ENCODE measurements at places on chromosomes 2 and 18. TPM values are rescaled to one million over a fixed set of nuclear protein-coding genes. Genes with fewer than 3 reads are reported as not detected.

DNA sequence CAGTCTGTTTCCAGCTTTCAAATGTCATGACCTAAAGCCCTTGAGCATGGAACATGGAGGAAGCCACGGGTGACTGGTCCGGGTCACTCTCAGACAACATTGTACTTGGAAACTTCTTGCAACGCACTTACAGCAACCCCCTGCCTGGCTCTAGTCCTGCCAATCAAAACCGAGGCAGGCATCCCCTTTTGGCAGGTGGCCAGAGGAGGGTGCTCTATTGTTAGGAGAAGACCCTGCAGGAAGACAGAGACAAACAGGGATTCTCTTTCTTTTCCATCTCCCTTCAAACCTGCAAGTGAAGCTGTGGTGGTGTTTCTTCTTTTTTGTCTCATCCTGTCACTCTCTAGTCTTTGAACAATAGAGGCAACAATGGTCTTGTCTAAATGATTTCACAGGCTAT is 667.2 kb downstream of the ZEB2 start:
- H3K4me3 ChIP-seq = no peak overlapping the region
- no peaks in the 10 kb centered on the region for H3K4me1 ChIP-seq
- H3K36me3 ChIP-seq = no peaks in the 10 kb centered on the region
- H3K27ac ChIP-seq = no peak overlapping the region

- H3K36me3 ChIP-seq = no peaks in the 10 kb centered on the region
- H3K27me3 ChIP-seq = no peaks in the 10 kb centered on the region
- no peak overlapping the region for H3K4me3 ChIP-seq
- H3K4me1 ChIP-seq = peaks cover 6% of the 10 kb centered on the region
- H3K27ac ChIP-seq = no peak overlapping the region
Measured at GRCh38 chr2:36800381-36800780, 103.9 kb downstream of the VIT start.

- DNase-seq = no peak
- H3K4me3 ChIP-seq = no peak overlapping the region
- H3K4me1 ChIP-seq = no peaks in the 10 kb centered on the region
- H3K27me3 ChIP-seq = no peaks in the 10 kb centered on the region
- H3K27ac ChIP-seq = no peak overlapping the region
- H3K36me3 ChIP-seq = no peaks in the 10 kb centered on the region
Measured at GRCh38 chr2:205670292-205670691, 12.0 kb upstream of the NRP2 start.

The KIAA2012 gene
- total RNA-seq = not detected

DNA sequence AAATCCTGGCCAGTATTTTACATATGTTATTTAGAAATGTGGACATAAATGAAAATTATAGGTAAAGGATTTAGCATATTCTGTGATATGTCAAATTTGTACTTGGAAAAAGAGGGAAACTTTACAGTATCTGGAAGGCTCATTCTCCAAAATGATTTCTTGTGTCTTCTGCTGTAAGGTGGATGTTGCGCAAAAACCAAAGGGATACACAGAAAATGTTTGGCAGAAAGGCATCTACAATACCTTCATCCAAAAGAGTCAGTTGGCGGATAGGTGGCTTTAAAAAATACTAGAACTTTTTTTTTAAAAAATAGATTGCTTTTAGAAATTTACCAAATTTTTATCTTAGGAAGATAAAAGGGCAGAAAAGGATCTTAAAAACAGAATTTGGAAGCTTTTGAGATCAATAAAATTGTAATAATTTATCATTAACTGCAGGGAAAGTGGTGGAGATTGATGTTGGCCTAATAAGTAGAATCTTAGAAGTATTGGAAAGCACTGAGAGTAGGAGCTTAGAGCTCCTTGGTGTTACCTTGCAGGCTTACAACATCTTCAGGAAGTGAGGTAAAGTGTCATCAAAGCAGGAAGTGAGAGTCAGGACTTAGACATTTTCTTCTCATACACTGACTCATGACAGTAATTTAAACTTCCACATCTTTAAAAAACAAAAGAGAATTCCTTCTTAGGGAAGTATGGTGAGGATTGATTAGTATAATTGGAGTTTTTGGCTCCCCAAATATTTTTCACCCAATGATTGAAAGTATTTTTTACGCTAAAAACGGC is 2.1 kb downstream of the NABP1 start:
- DNase-seq = no peak
- peaks cover 57% of the 10 kb centered on the region for H3K4me1 ChIP-seq
- peaks cover 8% of the 10 kb centered on the region for H3K36me3 ChIP-seq
- H3K27me3 ChIP-seq = no peaks in the 10 kb centered on the region
- peak overlapping the region; percentile 57 for H3K27ac ChIP-seq
- peak overlapping the region; percentile 99 for H3K4me3 ChIP-seq

GRCh38 chr2:65015731-65016130 is 26.5 kb downstream of the SLC1A4 start:
- no peak for DNase-seq
- peak overlapping the region; percentile 92 for H3K27ac ChIP-seq
- H3K4me3 ChIP-seq = no peak overlapping the region
- H3K4me1 ChIP-seq = peaks cover 23% of the 10 kb centered on the region
- H3K27me3 ChIP-seq = no peaks in the 10 kb centered on the region
- H3K36me3 ChIP-seq = peaks cover 53% of the 10 kb centered on the region

- no peaks in the 10 kb centered on the region for H3K27me3 ChIP-seq
- H3K4me3 ChIP-seq = no peak overlapping the region
- peaks cover 72% of the 10 kb centered on the region for H3K4me1 ChIP-seq
- H3K36me3 ChIP-seq = no peaks in the 10 kb centered on the region
- no peak for DNase-seq
- peak overlapping the region; percentile 88 for H3K27ac ChIP-seq
Measured at GRCh38 chr2:107738266-107738665, 88.4 kb upstream of the RGPD4 start.

GRCh38 chr2:235641956-235642355 is 148.1 kb downstream of the AGAP1 start:
- no peak overlapping the region for H3K27ac ChIP-seq
- no peaks in the 10 kb centered on the region for H3K27me3 ChIP-seq
- no peak for DNase-seq

DNA sequence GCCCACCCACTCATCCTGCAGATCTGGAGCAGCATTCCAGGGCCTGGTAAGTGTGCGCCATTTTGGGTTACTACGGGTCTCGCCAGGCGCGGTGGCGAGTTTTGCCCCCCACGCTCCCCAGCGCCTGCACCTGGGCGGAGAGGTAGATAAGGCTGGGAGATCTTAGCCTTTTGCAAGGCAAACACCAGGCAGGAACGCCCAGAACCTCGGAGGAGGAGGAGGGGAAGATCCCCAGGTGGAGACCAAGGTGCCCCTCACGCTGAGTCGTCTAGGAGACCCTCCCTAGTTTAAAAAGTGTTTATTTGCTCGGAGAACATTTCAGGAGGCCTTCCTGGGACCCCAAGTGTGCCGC is 365 bp upstream of the RAMP1 start:
- peaks cover 58% of the 10 kb centered on the region for H3K4me1 ChIP-seq
- H3K27ac ChIP-seq = peak overlapping the region; percentile 93
- H3K36me3 ChIP-seq = no peaks in the 10 kb centered on the region
- DNase-seq = no peak

- H3K4me3 ChIP-seq = no peak overlapping the region
- H3K4me1 ChIP-seq = no peaks in the 10 kb centered on the region
- no peak overlapping the region for H3K27ac ChIP-seq
- no peak for DNase-seq
Measured at GRCh38 chr2:124034265-124034664, 9.2 kb downstream of the CNTNAP5 start.

The DNPEP gene
- 42.3 TPM for total RNA-seq

- H3K4me1 ChIP-seq = peaks cover 21% of the 10 kb centered on the region
- no peak overlapping the region for H3K27ac ChIP-seq
- no peaks in the 10 kb centered on the region for H3K36me3 ChIP-seq
- H3K4me3 ChIP-seq = no peak overlapping the region
- no peaks in the 10 kb centered on the region for H3K27me3 ChIP-seq
Measured at GRCh38 chr2:28601616-28602015, 105.8 kb downstream of the PLB1 start.

- H3K36me3 ChIP-seq = peaks cover 4% of the 10 kb centered on the region
- no peak for DNase-seq
- peaks cover 9% of the 10 kb centered on the region for H3K4me1 ChIP-seq
- H3K4me3 ChIP-seq = no peak overlapping the region
- no peak overlapping the region for H3K27ac ChIP-seq
- peaks cover 2% of the 10 kb centered on the region for H3K27me3 ChIP-seq
Measured at GRCh38 chr2:206231669-206232286, 42.7 kb upstream of the ZDBF2 start.

- no peak overlapping the region for H3K4me3 ChIP-seq
- DNase-seq = no peak
- no peak overlapping the region for H3K27ac ChIP-seq
- H3K4me1 ChIP-seq = no peaks in the 10 kb centered on the region
- H3K36me3 ChIP-seq = no peaks in the 10 kb centered on the region
Measured at GRCh38 chr2:119583291-119583690, 39.0 kb downstream of the CFAP221 start.

GRCh38 chr2:184689638-184690037 is 91.3 kb downstream of the ZNF804A start:
- H3K4me1 ChIP-seq = no peaks in the 10 kb centered on the region
- H3K27me3 ChIP-seq = no peaks in the 10 kb centered on the region
- H3K4me3 ChIP-seq = no peak overlapping the region
- DNase-seq = no peak

DNA sequence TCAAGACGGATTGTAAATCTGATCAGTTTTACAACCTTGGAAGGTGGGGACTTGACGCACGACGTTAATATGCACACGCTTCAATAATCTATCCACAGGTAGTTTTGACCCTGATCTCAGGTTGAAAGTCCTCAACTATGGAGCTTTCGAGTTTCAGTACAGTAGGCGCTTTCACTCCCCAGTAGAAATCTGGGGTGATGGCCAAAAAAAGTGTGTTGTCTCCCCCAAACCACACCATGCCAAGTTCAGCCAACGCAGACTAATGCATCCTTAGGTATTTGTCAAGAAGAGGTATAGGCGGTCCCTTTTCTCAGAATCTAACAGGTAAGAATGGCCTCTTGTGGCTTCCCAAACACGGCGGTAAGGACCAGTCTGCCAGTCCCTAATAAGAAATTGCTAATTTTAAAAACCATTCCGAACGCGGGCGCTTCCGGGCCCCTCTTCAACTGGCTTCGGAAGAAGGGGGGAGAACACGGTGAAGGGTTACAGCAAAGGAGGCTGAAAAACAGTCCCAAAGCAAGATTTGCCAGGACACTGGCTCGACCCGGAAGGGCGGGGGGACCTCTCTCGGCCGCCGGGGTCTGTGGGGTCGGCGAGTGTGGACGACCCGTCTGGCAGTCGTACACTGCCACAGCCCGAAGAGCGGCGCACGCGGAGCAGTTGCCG is 659 bp downstream of the FAM210A start:
- H3K4me1 ChIP-seq = peaks cover 40% of the 10 kb centered on the region
- H3K36me3 ChIP-seq = no peaks in the 10 kb centered on the region

- H3K27me3 ChIP-seq = no peaks in the 10 kb centered on the region
- peaks cover 41% of the 10 kb centered on the region for H3K4me1 ChIP-seq
- H3K4me3 ChIP-seq = no peak overlapping the region
- peak; percentile 82 for DNase-seq
Measured at GRCh38 chr2:128299628-128300027, 19.0 kb downstream of the HS6ST1 start.

DNA sequence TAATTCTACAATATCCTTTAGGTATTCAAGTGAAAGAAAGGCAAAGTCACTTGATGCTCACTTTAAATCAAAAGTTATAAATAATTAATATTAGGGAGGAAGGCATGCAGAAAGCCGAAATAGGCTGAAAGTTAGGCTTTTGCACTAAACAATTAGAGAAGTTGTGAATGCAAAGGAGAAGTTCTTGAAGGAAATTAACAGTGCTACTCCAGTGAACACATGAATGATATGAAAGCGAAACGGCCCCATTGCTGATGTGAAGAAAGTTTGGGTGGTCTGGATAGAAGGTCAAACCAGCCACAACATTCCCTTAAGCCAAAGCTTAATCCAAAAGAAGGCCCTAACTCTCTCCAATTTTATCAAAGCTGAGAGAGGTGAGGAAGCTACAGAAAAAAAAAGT is 103.1 kb upstream of the CXCR4 start:
- no peaks in the 10 kb centered on the region for H3K36me3 ChIP-seq
- no peak for DNase-seq
- H3K4me3 ChIP-seq = no peak overlapping the region
- H3K4me1 ChIP-seq = no peaks in the 10 kb centered on the region

The MERTK gene
- total RNA-seq = 3.1 TPM

DNA sequence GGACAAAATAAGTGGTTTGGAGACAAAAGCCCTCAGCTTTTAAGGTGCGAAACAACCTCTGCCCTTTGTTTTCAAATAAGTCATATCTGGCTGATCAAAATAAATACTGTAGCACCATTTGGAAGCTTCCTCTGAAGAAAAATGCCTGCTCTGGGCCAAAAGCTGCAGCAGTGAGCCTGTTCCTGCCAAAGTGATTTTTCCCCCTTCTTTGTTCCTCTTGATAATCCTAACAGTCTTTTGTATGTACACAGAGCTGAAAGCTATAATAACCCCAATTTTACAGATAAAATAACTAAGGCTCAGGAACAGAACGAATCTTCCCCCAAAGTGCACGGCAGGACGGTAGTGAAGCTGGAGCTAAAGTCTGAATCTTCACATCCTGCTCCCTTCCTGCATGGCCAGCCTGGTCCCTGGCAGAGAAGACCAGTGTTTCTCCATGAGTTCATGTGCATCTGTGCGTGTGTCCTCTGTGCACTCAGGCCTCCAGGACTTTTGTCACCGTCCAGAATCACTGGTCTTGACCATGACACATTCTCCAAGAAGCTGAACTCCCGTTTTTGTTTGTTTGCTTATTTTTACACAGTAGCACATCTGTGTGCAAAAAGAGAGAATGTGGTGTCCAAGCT is 2114.1 kb upstream of the PIK3C3 start:
- H3K27ac ChIP-seq = peak overlapping the region; percentile 60
- H3K4me3 ChIP-seq = peak overlapping the region; percentile 82
- no peaks in the 10 kb centered on the region for H3K36me3 ChIP-seq

DNA sequence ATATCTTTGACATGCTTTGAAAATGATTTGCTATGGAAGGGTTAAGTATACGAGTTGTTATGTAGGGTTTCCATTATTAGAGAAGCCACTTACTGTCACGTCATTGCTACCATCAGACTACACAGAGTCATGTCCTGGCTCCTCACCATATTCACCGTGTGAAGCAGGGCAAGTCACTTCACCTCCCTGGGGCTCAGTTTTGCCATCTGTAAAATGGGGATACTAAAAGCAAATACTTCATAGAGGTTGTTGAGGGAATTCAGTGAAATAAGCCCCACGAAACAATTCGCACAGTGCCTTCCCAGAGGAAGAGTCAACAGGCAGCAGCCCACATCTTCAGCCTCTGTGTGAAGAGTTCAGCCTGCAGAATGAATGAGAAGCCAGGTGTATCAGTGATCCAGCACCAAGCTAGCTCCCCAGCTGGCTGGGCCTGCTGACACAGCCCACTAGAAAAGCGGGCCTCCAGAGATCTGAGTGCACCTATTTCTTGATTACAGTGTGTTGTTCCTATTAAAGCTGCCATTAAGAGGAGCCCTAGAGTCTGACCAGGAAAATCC is 3.4 kb downstream of the DIPK1C start:
- H3K4me3 ChIP-seq = no peak overlapping the region
- H3K27ac ChIP-seq = no peak overlapping the region
- H3K4me1 ChIP-seq = peaks cover 3% of the 10 kb centered on the region
- H3K27me3 ChIP-seq = peaks cover 58% of the 10 kb centered on the region
- DNase-seq = no peak

Measured in chondrocyte (in vitro differentiated cells).